A549 (cell line): ENCODE measurements at places on chromosomes 16 and 17. TPM values are rescaled to one million over a fixed set of nuclear protein-coding genes. Genes with fewer than 3 reads are reported as not detected.
A peak's percentile ranks its signal among the peaks of the same experiment; 100 is the strongest.

- no peak for DNase-seq
Observed at GRCh38 chr17:31807846-31808245, 51.2 kb downstream of the COPRS start.

GRCh38 chr16:10242916-10243315 lies 60.7 kb upstream of the GRIN2A start:
- DNase-seq: no peak

DNA sequence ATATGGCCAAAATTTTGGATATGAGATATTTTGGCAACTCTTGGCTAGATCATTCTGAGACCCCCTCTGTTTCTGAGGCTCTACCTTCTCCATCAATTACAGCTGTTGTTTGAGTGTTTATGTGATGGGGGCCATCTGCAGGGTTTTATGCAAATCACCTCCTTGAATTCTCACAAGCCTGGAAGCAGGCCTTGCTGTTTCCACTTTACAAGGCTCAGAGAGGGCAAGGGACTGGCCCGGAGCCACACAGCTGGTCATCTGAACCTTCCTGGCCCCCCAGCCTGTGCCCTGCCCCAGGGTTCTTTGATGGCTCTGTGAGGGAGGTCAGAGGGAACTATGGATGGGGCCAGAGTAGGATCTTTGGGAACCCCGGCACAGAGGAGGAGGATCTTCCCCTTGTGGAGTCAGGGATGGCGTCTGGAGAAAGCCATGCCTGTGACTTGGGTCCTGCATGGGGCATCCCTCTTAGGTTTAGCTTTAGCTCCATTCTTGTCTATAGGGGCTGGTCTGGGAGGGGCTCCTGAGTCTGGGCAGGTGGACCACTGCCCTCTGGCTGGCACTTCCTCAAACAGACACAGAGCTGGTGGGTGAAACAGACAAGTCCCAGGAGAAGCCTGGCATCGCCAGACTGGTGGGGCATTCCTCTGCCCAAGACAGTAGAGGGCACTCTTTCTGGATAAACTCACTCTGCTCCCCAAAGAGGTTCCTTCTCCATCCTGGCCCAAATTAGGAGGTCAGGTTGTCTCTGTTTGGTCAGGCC lies 26.2 kb downstream of the IL21R start:
- no peak for DNase-seq

- no peak for DNase-seq
Observed at GRCh38 chr17:47622180-47622549, 27.6 kb upstream of the KPNB1 start.

GRCh38 chr17:63939401-63939800 lies 7.3 kb upstream of the CD79B start:
- DNase-seq: no peak

DNA sequence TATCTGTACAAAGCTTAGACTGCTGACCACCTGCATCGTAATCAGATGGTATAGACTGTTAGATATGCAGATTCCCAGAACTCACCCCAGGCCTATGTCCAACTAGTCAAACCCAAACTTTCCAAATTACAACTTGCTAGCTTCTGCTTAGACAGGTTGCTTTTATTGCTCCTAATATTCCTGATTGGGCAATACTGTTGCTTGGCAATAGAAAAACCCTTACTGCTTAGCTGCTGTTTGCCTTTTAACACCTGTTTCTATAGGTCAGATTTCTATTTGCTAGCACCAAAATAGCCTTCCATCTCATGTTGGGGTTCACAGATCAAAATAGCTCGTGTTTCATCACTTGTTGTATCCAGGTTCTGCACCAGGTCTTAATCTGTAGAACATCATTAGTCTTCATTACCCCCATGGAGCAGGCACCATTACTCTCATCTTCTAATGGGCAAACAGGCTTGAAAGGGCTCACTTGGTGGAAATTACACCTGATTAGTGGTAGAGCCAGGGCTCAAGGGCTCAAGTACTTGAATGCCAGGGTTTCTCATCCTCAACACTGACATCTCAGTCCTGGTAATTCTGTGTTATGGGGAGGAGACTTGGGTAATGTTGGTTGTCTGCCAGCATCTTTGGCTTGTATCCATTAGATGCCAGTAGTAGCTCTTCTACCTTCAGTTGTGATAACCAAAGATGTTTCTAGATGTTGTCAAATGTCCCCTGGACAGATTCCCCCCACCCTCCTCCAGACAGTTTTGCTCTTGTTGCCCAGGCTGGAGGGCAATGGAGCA lies 2.7 kb downstream of the ZP2 start:
- no peak for DNase-seq

DNA sequence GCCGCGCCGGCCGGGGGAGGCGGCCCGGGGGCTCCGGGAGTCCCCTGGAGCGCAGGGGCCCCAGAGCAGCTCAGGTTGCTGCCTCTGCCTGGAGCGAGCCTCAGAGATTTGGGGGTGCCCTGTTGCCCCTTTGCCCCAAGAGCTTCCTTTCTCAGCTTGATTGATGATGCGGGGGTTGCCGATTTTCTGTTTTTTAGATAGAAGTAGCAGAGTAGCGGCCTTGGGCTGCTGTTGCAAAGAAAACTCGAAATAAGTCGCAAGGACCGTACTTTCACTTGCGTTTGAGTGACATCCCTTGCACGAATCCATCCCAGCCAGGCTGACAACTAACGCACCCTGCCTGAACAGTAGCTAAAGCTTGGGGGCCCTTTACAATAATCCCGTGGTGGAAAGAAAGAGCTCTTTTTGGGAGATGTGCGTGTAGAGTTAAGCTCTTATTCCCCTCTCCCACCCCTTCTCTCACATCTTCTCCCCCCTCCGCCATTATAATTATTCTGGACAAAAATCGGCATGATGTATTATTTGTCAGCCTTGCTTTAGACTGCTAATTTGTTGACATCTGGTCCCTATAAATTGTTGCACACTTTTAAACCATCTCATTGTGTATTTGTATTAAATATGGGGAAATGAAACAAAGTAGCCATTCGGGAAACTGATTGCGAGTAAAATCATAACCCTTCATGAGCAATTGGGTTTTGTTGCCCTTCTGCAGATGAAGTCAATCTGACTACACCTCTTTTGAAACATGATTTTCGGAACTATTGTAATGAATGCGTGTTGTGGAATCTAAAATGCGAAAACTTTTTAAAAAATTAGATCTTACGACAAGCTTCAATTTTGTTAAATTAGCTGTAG lies 873 bp downstream of the USP10 start:
- DNase-seq: peak; percentile 29

GRCh38 chr17:35542990-35543389 lies 5.5 kb upstream of the SLFN12L start:
- DNase-seq: no peak

DNA sequence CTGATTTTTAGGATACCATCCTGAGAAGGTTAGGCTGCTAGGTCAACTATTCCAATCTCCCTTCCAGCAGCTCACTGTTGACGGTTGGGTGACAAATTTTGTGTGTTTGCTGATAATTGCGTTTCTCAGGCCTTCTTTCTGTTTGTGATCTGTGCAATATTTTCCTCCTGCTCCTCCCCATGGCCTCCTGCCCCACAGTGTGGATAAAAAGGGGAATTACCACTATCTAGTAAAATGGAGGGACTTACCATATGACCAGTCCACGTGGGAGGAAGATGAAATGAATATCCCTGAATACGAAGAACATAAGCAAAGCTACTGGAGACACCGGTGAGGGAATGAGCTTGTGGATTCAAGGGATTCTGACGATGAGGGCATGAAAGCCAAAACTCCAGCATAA lies 9.2 kb downstream of the CHD3 start:
- DNase-seq: peak; percentile 72

DNA sequence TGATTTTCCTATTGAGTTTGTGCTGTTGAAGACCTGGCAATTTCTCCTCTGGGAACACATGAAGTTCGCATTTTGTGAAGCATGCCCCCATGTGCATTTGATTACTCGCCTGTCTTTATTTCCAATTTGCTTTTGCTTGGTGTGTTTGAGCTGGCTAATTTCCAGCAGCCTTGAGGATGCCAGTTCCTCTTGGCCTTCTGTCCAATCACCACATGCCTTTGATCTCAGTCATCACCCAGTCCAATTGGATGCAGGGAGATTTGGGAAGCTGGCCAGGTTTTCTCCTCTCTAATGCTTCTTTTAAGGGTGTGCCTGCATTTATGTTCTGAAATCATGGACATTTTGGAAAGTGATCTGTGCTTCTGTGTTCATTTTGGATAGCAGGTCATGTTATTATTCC lies 3.8 kb upstream of the TMEM100 start:
- DNase-seq: peak; percentile 10

- peak; percentile 59 for DNase-seq
Observed at GRCh38 chr17:73874008-73874720, 229.9 kb upstream of the SDK2 start.

DNA sequence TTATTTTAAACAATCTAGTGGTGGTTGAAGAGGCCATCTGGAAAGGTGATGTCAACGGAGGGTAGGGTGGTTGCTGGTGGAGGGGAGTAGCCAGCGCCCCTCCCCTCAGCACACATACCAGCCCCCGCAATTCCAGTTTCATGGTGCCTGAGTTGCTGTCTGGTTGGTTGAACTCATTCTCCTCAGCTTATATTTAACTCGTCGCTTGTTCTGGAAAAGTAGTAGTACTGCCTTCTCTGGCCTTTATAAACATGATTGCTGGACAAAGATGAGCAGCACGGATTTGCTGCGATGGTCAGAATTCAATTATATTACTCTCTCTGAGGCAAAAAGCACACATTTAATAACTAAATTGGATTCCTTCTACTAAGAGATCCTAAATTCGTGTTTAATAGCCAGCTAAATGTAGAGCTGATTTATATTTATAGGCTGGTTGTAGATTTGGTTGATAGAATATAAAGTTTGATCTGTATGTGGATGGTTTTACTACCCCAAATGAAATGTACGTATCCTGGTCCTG lies 238.0 kb upstream of the TBX2 start:
- DNase-seq: no peak

DNA sequence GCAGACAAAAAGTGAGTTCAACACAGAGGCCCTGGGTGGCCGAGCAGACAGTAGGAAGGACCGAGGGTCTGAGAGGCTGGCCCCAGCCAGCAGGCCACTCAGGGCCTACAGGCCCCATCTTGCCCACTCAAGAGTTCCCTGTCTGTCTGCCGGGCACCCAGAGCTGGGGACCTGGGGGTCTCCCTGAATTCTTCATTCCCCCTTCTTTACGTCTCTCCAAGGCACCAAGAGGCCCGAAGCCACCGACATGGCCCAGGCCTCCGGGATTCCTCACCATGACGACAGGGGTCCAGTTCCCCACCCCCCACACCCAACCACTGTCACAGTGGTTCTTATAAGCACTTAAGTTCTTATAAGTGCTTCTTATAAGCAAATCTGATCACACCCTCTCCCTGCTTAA lies 49.2 kb downstream of the NOS2 start:
- no peak for DNase-seq

DNA sequence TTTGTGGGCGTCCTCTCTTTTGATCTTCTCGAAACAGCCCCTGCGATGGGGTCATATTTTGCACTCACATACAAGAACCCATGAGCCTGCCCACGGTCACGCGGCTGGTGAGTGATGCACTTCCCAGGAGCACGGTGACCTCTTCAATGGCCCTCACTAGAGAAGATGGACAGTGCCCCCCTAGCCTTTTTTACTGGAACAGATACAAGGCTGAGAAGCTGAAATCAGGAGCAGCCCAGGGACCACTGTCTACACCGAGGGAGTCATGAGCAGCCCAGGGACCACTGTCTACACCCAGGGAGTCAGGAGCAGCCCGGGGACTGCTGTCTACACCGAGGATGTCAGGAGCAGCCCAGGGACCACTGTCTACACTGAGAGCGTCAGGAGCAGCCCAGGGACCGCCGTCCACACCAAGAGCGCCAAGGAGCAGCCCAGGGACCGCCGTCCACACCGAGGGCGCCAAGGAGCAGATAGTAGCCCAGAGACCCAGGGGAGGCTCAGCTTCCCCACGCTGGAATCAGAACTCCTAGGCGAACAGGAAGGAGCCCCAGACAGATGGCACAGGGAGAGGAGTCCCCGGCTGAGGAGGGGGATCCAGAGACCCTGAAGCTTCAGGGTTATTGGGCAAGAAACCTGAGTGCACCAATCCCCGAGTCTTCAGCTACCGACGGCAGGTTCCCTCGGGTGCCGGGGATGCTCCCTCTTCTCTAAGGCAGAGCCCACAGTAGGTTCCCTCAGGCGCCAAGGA lies 23.7 kb downstream of the ACSF3 start:
- no peak for DNase-seq

GRCh38 chr17:82215095-82215971 lies 2.7 kb upstream of the CCDC57 start:
- DNase-seq: peak; percentile 66

DNA sequence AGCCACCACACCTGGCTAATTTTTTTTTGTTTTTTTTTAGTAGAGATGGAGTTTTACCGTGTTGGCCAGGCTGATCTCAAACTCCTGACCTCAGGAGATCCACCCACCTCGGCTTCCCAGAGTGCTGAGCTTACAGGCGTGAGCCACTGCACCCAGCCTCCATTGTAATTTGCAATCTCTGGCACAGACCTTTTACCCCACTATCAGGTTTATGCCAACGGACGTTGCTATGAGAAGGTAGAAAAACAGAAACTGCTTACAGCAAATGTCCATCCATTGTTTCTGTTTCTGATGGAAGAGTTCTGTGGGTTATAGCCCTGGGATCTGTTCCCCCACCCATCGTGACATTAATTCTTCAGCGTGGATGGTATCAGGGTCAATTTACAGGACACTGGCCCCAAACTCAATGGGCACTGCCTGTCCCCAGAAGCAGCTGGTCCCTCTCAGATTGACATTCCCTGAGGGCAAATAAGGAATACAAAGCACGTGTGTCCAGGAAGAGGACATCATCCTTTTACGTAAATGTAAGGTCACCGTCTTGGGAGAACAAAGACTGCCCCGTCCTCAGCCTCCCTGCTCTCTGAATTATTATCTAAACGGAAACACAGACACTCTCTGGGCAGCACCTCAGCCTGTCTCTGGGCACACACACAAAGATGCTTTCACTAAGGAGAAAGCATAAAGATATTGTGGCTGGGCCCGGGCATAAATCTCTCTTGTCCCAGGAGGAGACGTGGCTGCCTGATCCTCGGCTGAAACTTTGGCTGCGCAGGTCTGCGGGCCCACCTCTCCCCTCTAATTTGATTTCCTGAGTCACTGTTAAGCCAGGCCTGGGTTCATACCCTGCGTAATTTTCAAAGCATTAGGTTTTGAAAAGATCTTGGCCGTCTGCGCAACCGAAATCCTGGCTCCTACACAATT lies 5.2 kb downstream of the KCNG4 start:
- no peak for DNase-seq

ARL5C gene
- polyA plus RNA-seq: not detected in 3 replicates

LPO gene
- not detected in 3 replicates for polyA plus RNA-seq

TMEM106A gene
- 1.1 to 1.7 TPM (median 1.2 TPM) in 3 replicates for polyA plus RNA-seq

CACNG5 gene
- 0.07 to 0.09 TPM in 2 of 3 replicates, not detected in the other for polyA plus RNA-seq

SULT1A2 gene
- 0.09 to 0.18 TPM in 2 of 3 replicates, not detected in the other for polyA plus RNA-seq

ABAT gene
- 0.60 to 0.68 TPM (median 0.66 TPM) in 3 replicates for polyA plus RNA-seq

TAF1C gene
- 32.8 to 41.2 TPM (median 38.6 TPM) in 3 replicates for polyA plus RNA-seq

MYL11 gene
- polyA plus RNA-seq: 0.46 to 0.70 TPM (median 0.55 TPM) in 3 replicates
